T-helper 2 cell treated with Interferon-gamma antibody and Interleukin-4, amounts not matched to agents 5 μg/mL and 100 μg/mL, for 36 hours (primary cell): ENCODE measurements at places on chromosomes 5 and 9.
A peak's percentile ranks its signal among the peaks of the same experiment; 100 is the strongest.

DNA sequence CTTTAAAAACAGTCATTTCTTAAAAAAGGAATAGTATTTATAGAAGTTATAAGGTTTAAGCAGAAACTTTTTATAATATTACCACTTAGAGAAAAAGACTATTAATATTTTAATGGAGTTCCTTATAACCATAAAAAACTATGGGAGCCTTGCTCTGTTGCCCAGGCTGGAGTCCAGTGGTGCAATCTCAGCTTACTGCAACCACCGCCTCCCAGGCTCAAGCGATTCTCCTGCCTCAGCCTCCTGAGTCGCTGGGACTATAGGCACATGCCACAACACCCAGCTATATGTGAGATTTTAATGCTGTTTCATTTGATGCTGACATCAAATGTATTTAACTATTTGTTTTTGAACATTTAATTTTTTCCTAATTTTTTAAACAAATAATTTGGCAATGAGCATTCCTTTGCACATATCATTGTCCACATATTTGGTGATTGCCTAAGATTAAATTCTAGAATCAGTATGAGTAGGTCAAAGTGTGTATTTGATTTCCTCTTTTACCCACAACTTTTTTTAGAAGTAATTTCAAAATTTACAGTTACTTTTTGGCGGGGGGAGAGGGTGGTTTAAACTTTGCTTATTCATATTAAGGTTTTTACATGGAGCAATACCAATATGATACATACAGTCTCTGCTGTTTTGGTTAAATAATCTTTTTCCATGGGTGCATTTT, 235.5 kb downstream of the ARHGEF28 start:
- no peaks in the 10 kb centered on the region for H3K36me3 ChIP-seq

DNA sequence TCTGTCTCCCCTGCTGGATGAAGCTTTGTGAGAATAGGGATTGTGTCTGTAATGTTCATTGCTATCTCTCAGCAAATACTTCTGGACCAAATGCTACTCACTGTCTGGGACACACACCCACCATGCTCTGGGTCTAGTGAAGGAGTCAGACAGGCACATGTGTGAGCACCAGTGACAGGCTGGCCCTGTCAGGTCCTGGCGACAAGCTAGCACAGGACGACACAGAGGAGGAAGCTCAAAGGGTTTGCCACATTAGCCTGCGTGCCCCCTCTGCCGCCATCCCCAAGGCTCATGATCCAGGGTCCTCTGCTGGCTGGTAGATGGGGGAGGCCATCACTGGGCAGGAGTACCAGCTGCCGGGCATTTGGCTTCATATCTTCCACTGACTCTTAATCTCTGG, 23.3 kb downstream of the LRSAM1 start:
- no peak overlapping the region for H3K4me3 ChIP-seq
- DNase-seq: no peak
- no peak overlapping the region for H3K27ac ChIP-seq
- H3K27me3 ChIP-seq: no peaks in the 10 kb centered on the region
- peaks cover 11% of the 10 kb centered on the region for H3K36me3 ChIP-seq

GRCh38 chr5:118924006-118924389, 64.3 kb downstream of the DTWD2 start:
- no peak for DNase-seq
- H3K4me1 ChIP-seq: no peaks in the 10 kb centered on the region
- no peak overlapping the region for H3K4me3 ChIP-seq
- no peaks in the 10 kb centered on the region for H3K27me3 ChIP-seq

DNA sequence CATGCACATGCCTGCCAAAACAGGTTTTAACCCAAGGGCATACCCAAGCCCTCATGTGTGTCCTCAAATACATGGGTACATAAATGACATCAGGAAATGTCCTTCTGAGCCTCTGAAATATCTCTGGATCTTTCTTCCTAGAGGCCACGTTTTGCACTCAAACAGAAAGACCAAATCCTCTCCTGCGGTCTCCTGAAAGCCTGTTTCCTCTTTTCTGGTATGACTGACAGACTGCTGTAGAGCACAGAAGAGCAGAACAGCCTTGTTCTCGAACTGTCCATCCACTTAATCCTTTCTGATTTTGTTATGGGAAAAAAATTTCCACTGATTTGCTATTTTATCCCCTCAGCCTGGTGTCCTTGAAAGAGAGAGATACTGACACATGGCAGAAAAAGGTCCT, 107.2 kb downstream of the ASTN2 start:
- H3K27ac ChIP-seq: no peak overlapping the region
- no peak overlapping the region for H3K4me3 ChIP-seq
- no peaks in the 10 kb centered on the region for H3K27me3 ChIP-seq
- no peaks in the 10 kb centered on the region for H3K36me3 ChIP-seq
- no peak for DNase-seq

GRCh38 chr9:89781838-89782540, 177.2 kb downstream of the GADD45G start:
- no peak overlapping the region for H3K27ac ChIP-seq
- H3K27me3 ChIP-seq: peaks cover 32% of the 10 kb centered on the region
- no peaks in the 10 kb centered on the region for H3K36me3 ChIP-seq

DNA sequence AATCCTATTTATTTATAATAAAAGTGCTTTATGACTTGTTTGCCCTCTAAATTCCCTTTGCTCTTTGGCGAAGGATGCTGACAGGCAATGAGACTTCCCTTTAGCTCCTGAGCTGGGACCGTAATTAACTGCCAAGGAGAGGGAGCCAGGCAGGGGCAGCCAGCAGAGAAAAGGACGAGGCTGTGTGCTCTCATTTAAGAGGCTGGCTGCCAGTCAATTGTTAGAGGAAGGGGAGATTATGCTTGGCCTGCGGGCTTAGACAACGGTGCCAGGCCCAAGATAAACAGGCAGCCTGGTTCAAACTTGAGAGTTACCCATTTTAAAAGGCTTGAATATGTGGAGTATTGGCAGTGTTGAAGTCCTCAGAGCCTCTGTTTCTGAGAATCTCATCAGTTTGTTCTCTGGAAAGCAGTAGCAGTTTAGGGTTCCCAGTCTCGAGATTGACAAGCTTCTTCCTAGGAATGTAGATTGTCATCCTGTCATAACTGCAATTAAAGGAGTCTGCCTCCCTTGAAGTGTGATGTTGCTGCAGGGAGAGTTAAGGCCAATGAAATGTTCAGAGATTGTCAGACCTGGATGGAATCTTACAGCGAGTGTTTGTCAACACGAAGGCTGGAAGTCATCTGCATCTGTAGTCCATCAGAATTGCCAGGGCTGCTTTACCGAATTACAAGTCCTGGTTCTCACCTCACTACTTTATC, 113.2 kb downstream of the JAKMIP2 start:
- no peak overlapping the region for H3K27ac ChIP-seq
- H3K36me3 ChIP-seq: peaks cover 5% of the 10 kb centered on the region
- H3K27me3 ChIP-seq: no peaks in the 10 kb centered on the region
- H3K4me1 ChIP-seq: no peaks in the 10 kb centered on the region

GRCh38 chr9:31336386-31336785, 1048.1 kb upstream of the ACO1 start:
- DNase-seq: no peak
- H3K4me3 ChIP-seq: no peak overlapping the region
- peaks cover 2% of the 10 kb centered on the region for H3K36me3 ChIP-seq
- no peaks in the 10 kb centered on the region for H3K27me3 ChIP-seq
- H3K4me1 ChIP-seq: peaks cover 11% of the 10 kb centered on the region
- no peak overlapping the region for H3K27ac ChIP-seq

GRCh38 chr5:83967417-83967816, 246.8 kb upstream of the HAPLN1 start:
- no peak overlapping the region for H3K4me3 ChIP-seq
- peaks cover 2% of the 10 kb centered on the region for H3K4me1 ChIP-seq
- H3K27ac ChIP-seq: no peak overlapping the region

- no peaks in the 10 kb centered on the region for H3K27me3 ChIP-seq
- H3K27ac ChIP-seq: no peak overlapping the region
- no peaks in the 10 kb centered on the region for H3K4me1 ChIP-seq
- peaks cover 14% of the 10 kb centered on the region for H3K36me3 ChIP-seq
- H3K4me3 ChIP-seq: no peak overlapping the region
- DNase-seq: no peak
These were observed 31.5 kb upstream of the ZCCHC9 start for GRCh38 chr5:81269751-81270393.

DNA sequence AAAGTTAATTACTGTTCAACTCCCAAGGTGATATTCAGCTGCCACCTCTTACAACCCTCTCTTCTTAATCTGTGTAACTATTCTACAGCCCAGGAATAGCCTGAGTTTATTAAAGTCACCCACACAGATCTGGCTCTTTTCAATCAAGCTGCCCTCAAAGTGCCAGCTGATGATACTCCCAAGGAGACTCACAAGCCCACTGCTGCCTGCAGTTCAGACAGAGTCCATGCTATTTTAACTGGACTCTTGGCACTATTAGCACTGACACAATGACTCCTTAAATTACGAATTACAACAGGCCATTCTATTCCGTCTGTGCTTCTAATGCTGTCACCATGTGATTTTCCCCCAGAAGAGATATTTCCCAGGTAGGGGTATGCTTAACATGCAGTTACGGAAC, 26.3 kb downstream of the REEP5 start:
- peaks cover 56% of the 10 kb centered on the region for H3K36me3 ChIP-seq
- H3K4me1 ChIP-seq: peaks cover 19% of the 10 kb centered on the region
- H3K4me3 ChIP-seq: no peak overlapping the region
- no peak for DNase-seq

GRCh38 chr5:41763081-41763480, 107.1 kb downstream of the OXCT1 start:
- H3K4me3 ChIP-seq: no peak overlapping the region
- peaks cover 6% of the 10 kb centered on the region for H3K4me1 ChIP-seq
- H3K27me3 ChIP-seq: no peaks in the 10 kb centered on the region
- no peak for DNase-seq
- H3K27ac ChIP-seq: no peak overlapping the region

- no peak overlapping the region for H3K27ac ChIP-seq
- H3K27me3 ChIP-seq: peaks cover 2% of the 10 kb centered on the region
- H3K4me1 ChIP-seq: no peaks in the 10 kb centered on the region
- DNase-seq: no peak
- no peak overlapping the region for H3K4me3 ChIP-seq
These were observed 30.0 kb downstream of the CARD6 start for GRCh38 chr5:40871177-40871576.

GRCh38 chr9:117414220-117414905, 494 bp downstream of the ASTN2 start:
- DNase-seq: no peak
- no peak overlapping the region for H3K27ac ChIP-seq
- H3K27me3 ChIP-seq: peaks cover 30% of the 10 kb centered on the region

DNA sequence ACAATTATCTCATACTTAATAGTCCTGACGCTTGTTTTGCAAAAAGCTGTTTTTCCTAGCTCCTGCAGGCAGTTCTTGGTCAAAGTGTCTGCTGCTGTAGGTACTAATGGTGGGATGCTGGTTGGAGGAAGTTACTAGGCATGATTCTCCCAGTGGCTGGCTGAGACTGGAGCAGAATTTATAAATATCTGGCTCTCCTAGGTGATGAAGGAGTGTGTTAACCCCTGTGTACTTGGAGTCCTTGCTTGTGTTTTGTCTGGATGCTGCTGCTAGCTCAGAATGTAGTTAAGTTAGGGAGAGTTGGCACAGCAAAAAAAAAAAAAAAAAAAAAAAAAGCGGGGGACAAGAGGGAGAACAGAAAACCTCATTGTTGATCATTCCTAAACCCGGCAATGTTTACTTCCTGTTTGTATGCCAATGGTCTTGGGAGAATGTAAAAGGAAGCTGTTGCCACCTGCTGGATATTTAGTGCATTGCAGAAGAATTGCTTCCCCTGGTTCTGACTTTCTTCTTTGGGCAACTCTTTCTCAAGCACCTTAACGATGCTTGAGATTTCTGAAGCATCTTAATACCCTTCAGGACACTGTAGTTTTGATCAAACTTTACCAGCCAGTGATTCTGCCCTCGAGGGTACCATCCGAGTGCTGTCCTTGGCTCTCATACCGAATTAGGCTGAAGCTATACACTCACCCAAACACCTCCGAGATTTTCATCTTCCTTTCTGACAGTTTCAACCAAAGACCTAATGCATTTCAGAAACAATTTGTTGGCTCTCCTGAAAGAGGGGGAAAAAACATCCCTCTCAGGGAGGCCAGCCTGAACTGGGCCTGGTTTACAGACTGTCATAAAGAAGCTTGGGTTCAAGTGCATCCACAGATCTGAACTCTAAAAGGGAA, 71.7 kb upstream of the WWC1 start:
- H3K27ac ChIP-seq: no peak overlapping the region
- peaks cover 9% of the 10 kb centered on the region for H3K27me3 ChIP-seq
- peak; percentile 28 for DNase-seq

DNA sequence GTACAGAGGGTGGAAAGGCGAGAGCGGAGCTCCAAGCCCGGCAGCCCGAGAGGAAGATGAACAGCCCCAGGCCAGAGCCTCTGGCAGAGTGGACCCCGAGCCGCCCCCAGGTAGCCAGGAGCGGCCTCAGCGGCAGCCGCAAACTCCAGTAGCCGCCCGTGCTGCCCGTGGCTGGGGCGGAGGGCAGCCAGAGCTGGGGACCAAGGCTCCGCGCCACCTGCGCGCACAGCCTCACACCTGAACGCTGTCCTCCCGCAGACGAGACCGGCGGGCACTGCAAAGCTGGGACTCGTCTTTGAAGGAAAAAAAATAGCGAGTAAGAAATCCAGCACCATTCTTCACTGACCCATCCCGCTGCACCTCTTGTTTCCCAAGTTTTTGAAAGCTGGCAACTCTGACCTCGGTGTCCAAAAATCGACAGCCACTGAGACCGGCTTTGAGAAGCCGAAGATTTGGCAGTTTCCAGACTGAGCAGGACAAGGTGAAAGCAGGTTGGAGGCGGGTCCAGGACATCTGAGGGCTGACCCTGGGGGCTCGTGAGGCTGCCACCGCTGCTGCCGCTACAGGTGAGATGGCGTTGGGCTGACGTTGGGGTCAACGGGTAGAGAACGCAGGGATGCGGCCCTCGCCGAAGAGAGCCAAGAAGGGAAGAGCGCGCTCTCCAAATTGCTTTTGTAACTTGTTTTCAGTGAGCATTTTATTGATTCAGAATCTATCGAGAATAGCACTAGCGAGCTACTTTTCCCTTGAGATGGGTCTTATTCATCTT, at the start of gene PTGER4:
TSS of gene PTGER4 (plus strand) at position 3 of the 769 bp plus-strand sequence. CDS start 1,079 bp downstream, outside the sequence.
- H3K36me3 ChIP-seq: peaks cover 53% of the 10 kb centered on the region
- peak; percentile 33 for DNase-seq
- peak within 1 kb of the TSS; percentile 99 for H3K27ac ChIP-seq

GRCh38 chr5:41851116-41851515, 19.1 kb downstream of the OXCT1 start:
- H3K36me3 ChIP-seq: peaks cover 59% of the 10 kb centered on the region
- H3K4me3 ChIP-seq: no peak overlapping the region
- no peaks in the 10 kb centered on the region for H3K27me3 ChIP-seq
- peak overlapping the region; percentile 6 for H3K27ac ChIP-seq
- DNase-seq: no peak
- H3K4me1 ChIP-seq: peaks cover 10% of the 10 kb centered on the region

GRCh38 chr5:114176356-114176755, 185.5 kb upstream of the KCNN2 start:
- no peak overlapping the region for H3K4me3 ChIP-seq
- H3K36me3 ChIP-seq: no peaks in the 10 kb centered on the region
- no peak for DNase-seq
- no peaks in the 10 kb centered on the region for H3K27me3 ChIP-seq
- no peak overlapping the region for H3K27ac ChIP-seq

GRCh38 chr5:111472579-111472978, 39.8 kb downstream of the STARD4 start:
- peaks cover 2% of the 10 kb centered on the region for H3K4me1 ChIP-seq
- no peak overlapping the region for H3K4me3 ChIP-seq
- H3K27ac ChIP-seq: no peak overlapping the region
- no peaks in the 10 kb centered on the region for H3K27me3 ChIP-seq

- H3K27ac ChIP-seq: no peak overlapping the region
- no peaks in the 10 kb centered on the region for H3K4me1 ChIP-seq
- H3K36me3 ChIP-seq: no peaks in the 10 kb centered on the region
- H3K27me3 ChIP-seq: no peaks in the 10 kb centered on the region
- no peak for DNase-seq
These were observed 87.5 kb upstream of the SARDH start for GRCh38 chr9:133825555-133826218.
